ENCODE measurements at places on chromosomes 2 and 18. TPM values are rescaled to one million over a fixed set of nuclear protein-coding genes. Genes with fewer than 3 reads are reported as not detected.

DNA sequence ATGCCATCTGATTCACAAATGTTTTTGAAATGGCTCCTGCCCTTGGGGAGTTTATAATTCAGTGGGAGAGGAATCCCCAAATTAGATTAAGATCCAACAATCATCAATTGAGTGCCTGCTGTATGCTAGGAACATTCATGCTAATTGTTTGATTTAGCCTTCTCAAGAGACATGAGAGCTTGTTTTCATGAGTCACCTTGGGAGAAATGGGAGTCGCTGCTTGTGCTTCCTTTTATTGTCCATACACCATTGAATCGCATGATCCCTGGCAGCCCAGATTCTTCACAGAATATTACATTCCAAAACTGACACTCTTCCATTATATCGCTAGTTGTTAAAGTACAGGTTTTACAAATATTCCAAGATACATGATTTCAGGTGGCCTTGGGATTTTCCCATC lies 106.0 kb upstream of the MAP3K20 start:
- H3K4me1 ChIP-seq: no peaks in the 10 kb centered on the region
- DNase-seq: no peak
- H3K36me3 ChIP-seq: no peaks in the 10 kb centered on the region
- H3K4me3 ChIP-seq: no peak overlapping the region

GRCh38 chr2:19898592-19899329 lies 3.0 kb downstream of the TTC32 start:
- H3K4me3 ChIP-seq: peak overlapping the region; percentile 30
- H3K27ac ChIP-seq: no peak overlapping the region

GRCh38 chr2:240906141-240906910 lies at the start of gene CROCC2:
TSS of gene CROCC2 (plus strand) at chr2:240906336. CDS start at chr2:240906514, 178 bp downstream.
- no peak for DNase-seq
- H3K4me3 ChIP-seq: no peak within 1 kb of the TSS
- no peak within 1 kb of the TSS for H3K27ac ChIP-seq
- no peaks in the 10 kb centered on the region for H3K4me1 ChIP-seq
- no peaks in the 10 kb centered on the region for H3K36me3 ChIP-seq
- no peaks in the 10 kb centered on the region for H3K27me3 ChIP-seq

GRCh38 chr2:12791906-12792305 lies 75.2 kb downstream of the TRIB2 start:
- peaks cover 5% of the 10 kb centered on the region for H3K36me3 ChIP-seq
- H3K4me1 ChIP-seq: no peaks in the 10 kb centered on the region
- H3K27ac ChIP-seq: no peak overlapping the region
- H3K27me3 ChIP-seq: peaks cover 8% of the 10 kb centered on the region
- DNase-seq: no peak

- H3K36me3 ChIP-seq: no peaks in the 10 kb centered on the region
- no peak overlapping the region for H3K27ac ChIP-seq
- no peaks in the 10 kb centered on the region for H3K27me3 ChIP-seq
- no peak for DNase-seq
- H3K4me1 ChIP-seq: no peaks in the 10 kb centered on the region
Observed at GRCh38 chr2:187390891-187391290, 57.2 kb downstream of the CALCRL start.

DSG4 gene
- total RNA-seq: not detected

TCF7L1 gene
- 0.14 TPM for total RNA-seq
